ENCODE measurements at places on chromosomes 2 and 18.

DNA sequence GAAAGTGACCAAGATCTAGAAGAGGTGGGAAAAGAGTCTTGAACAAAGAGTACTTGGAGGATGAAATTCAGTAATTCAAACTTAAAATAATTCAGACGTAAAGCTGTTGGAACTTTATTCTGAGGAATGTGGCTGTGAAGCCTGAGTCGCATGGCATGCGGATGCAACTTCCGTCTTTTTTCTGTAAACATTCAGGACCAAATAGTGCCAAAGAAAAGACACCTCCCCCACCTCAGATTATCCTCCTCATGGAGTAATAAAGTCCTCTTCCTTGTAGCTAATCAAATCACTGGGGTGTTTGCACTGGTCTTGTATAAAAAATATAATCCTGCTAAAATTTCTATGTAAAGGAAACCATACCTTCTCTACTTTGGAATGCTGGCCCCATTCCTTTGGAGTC lies 790.4 kb downstream of the TSN start:
- DNase-seq = no peak

DNA sequence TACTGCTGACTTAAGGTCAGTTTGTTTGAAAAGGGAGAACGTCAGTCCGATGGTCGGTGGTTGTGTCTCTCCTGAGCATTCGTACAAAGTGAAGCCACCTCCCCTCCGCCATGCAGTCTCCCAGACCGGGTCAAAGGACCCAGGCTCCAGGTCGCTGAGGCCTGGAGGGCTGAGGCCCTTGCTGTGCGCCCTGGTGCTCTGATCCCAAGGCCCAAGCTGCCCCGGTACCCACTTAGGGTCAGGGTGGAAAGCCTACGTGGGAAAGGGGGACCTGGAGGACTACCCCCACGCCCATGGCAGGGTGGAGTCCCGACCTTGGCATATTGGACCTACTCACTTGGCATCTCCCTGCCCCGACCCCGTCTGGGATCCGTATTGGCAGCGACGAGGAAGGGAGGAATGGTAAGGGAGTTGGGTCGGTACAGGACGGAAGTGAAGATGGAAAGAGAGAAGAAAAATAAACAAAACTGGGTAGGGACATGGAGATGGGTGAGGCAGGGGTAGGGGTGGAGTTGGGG lies 8.0 kb upstream of the SIX3 start:
- no peak for DNase-seq

DNA sequence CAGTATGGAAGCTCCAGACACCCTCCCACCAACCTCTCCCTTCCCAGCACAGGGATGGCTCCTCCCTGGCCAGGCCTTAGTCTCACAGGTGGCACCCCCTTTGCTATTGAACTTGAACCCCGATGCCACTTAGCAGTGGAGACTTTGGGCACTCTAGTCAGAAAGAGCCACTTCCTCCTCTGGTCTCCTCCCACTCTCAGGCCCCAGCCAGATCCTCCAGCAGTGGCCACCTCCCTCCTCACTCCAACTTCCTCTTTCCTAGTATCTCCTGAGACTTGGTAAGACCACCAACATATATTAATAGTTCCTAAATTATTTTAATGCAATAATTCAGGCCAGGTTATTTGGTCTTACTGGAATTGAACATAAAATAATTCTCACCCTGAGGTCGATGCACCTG lies 437.2 kb upstream of the ID2 start:
- DNase-seq = no peak

DNA sequence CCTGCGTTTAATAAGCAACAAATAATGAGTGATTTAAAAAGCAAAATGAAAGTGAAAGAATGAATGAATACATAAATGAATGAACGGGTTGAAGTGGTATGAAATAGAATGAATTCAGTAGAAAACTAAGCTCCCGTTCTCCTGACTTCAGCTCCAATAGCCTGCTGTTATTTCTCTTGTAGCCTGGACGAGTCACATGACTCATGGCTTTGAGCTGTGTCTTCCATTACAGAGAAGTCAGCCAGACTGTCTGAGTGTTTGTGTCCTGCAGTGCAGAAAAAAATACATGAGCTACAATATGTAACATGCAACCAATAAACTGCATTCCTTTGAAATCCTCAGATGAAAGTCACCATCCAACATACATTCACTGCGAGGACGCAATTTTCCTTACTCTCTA lies 21.2 kb downstream of the SCG2 start:
- no peak for DNase-seq

- no peak for DNase-seq
These were observed 12.9 kb downstream of the ALLC start for GRCh38 chr2:3670941-3671340.

DNA sequence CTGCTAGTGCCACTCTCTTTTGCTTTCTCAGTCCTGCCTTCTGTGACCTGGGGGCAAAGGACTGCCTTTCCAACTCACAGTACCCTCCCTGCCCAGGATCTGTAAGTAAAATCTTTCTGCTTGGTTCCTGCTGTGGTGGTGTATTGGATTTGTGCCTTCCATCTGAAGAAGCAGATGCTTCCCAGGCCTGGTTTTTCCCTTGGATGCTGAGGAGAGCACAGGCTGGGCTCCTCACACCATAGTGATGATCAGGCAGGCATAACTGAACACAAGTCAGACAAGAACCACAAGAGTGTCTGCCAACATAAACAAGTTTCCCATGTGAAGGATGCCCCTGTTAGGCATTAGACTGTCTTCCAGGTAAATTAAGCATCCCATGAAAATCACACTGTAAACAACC lies 121.3 kb upstream of the NRXN1 start:
- no peak for DNase-seq

DNA sequence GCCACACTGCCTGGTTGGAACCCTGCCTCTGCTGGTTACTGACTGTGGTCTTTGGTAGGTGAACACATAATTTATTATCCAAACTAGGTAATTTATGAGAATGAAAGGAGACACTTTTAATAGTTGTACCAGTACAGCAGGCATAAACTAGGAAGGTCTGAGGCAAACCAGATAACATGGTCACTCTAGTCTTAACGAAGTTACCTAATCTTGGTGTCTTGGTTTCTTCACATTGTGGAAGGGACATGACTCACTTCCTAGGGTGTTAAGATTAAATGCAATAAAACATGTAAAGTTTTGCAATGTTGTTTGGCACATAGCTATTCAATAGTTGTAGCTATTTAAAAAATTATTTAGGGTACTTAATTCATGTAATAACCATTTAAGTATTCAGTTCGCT lies 23.3 kb downstream of the SPTBN1 start:
- DNase-seq = no peak

DNA sequence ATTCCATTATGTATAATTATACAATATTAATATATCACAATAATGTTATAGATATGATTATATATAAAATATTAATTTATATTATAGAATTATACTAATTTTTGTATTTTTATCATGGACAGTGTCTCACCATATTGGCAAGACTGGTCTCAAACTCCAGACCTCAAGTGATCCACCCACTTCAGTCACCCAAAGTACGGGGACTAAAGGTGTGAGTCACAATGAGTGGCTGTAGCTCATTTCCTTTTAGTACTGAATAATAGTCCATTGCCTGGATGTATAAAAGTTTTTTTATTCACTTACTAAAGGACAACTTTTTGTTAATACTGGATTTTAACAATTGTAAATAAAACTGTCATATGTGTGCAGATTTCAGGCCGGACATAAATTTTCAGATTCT lies 417.6 kb upstream of the LINC00305 start:
- DNase-seq = no peak

DNA sequence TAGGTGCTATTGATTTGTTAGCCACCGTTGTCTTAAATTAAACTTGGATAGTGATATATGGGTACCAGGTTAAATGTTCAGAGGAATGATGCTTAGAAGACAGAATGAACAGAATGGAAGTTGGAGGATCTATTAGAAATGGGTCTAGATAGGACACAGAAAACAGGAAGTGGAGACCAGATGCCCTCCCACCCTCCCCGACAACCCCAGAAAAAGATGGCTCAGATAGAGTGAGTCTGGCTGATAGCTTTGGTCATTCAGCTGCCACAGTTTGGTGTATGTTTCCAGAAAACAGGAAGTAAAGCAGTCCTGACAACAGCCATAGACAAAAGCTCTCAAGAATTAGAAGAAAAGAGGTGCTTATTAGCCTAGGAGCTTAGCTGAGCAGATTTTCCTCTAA lies 71.5 kb upstream of the DSG1 start:
- DNase-seq = no peak

DNA sequence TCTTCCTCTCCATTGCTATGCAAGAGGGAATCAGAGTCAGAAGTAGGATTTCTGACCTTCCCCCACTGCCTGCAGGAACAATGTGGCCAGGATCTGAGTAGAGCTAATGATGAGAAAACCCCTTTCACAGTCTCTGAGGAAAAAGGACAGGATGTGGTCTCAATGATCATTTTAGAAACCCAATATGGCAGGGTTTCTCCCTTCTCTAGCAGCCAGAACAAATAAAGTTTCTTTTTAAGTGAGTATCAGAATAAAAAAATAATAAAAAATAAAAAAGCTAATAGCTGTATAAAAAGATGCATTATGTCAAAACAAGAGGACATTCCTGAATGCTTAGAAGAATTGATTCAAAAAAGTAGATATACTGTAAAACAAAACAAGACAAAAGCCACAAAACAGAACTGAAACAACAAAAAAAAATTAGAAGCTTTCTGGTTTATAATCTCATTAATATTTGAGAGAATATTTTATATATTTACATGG lies 1124.9 kb upstream of the ZEB2 start:
- no peak for DNase-seq

DNA sequence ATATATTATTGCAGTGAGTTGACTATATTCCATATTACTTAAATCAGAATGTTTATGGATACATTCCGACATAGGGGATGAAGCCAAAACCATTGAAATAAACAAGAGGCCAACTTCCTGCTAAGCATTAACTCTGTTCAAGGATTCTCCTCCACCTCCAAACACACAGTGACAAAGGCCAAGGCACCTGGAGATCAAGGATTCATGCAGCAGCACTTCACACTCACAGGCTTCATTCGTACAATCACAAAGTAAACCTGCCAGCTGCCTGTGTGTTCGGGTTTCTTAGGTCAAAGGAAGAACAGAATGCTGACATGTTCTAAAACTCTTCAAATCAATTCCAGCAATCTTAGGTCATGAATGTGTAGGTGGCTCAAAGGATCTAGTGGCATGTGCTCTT lies 22.8 kb downstream of the WDFY1 start:
- no peak for DNase-seq

- no peak for DNase-seq
These were observed 95.8 kb downstream of the TGOLN2 start for GRCh38 chr2:85231952-85232351.

- DNase-seq = no peak
These were observed 280.5 kb downstream of the TCF4 start for GRCh38 chr18:55307505-55307904.

GRCh38 chr2:186641807-186642321 lies 52.0 kb upstream of the FAM171B start:
- peak; percentile 71 for DNase-seq

DNA sequence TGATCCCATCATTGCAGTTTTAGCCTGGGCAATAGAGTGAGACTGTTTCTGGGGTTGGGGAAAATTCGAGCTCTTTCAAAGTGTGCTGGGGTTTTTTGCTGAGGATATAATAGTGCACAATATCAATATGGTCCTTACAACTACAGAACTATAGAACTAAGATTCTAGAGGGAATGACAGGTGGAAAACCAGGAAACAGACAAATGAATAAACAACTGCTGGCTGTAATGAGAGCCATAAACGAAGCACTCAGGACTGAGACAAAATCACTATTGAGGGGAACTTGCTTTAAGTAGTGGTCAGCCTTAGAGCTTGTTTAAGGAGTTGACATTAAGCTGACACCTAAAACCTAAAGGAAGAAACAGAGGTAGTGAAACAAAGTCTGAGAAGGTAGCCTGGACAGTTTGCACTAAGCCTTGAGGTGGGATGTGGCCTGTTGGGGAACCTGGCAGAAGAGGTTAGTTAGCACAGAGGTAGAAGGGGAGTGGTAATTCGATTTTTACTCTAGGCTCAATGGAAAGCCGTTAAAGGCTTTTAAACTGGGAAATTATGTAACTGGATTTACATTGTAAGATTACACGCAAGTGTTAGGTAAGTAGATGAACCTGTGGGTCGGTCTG lies 33.8 kb downstream of the LCLAT1 start:
- no peak for DNase-seq

- DNase-seq = no peak
These were observed 35.3 kb downstream of the TCF4 start for GRCh38 chr18:55552526-55553189.

GRCh38 chr2:152623076-152623740 lies 94.1 kb downstream of the PRPF40A start:
- no peak for DNase-seq

DNA sequence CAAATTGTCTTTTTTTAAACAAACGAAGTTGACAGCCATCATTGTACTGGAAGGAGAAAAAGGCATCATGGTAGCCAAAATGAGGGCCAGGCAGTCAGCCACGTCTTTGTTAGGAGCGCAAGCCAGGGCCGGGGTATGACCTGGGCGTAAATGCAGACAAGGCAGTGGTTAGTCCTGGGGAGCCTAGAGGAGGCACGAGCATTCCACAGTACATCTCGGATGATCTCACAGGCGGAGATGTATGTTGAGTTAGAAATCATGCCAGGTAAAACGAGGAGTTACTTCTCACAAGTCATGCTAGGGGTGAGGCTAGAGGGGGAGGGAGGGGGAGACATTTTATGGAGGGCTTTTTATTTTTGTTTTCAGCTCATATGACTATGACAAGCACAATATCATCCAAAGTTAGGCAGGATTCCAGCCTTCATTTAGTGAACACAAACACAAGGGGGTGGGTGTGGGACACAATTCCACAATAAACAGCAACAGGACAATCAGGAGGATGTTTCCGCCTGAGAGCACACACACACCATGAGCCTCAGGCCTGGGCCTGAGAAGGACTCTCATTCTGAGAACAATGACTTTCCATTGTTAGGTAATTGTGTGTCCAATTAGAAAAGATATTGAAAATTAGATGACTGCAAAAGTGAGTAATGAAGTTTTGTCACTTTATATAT lies 64.4 kb upstream of the PGAP1 start:
- DNase-seq = no peak

DNA sequence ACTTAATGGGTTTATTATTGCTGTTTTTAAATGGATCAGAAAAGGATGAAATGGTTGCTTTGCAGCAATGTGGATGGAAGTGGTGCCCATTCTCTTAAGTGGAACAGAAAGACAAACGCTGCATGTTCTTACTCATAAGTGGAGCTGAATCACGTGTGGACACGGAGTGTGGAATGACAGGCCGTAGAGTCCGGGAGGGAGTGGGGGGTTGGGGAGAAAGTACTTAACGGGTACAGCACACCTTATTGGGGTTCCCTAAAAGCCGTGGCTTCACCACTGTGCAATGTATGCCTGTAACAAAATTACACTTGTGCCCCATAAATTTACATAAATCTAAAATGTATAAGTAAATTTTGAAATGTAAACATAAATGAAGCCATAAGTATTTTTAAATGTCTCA lies 64.0 kb upstream of the CTDP1 start:
- DNase-seq = no peak
